PC-9 (cell line): ENCODE measurements at places on chromosomes 7 and 10.

- no peak for DNase-seq
These were observed 8.0 kb upstream of the MBL2 start for GRCh38 chr10:52780391-52781155.

DNA sequence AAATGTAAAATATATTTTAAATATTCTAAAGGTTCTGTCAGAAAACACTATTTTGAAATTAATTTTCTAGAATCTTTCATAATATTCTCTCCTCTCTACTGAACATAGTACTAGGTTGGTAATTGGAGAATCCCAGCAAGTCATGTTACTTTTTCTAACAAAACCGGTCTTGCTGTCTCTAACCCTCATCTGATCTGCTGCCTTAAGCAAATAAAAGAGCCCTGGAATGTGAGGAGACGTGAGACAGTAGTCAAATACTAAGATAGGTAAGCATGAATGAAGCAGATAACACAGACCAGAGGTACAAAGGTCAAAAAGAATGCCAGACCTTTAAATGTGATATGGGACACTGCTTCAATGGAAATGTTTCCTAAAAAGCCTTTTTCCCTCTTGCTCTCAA is 462.4 kb upstream of the NUPR2 start:
- no peak for DNase-seq

GRCh38 chr10:23968301-23968700 is 240.6 kb upstream of the KIAA1217 start:
- DNase-seq = no peak

DNA sequence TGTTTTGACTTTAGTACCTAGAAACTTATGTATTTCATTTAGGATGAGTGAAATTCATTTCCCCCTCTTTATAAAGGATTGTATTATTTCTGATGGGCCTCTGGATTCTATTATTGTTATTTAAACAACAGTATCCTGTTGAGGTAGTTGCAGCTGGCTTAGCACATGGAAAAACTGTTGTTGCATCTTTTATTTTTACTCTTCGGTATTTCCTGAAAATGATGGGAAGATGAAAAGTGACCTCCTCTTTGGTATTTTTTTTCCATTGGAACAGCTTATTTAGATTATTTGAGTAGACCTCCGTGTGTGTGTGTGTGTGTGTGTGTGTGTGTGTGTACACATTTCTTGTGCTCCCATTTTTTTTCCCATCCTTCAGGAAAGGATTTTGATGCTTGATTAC is 129.8 kb downstream of the PRKG1 start:
- DNase-seq = no peak

DNA sequence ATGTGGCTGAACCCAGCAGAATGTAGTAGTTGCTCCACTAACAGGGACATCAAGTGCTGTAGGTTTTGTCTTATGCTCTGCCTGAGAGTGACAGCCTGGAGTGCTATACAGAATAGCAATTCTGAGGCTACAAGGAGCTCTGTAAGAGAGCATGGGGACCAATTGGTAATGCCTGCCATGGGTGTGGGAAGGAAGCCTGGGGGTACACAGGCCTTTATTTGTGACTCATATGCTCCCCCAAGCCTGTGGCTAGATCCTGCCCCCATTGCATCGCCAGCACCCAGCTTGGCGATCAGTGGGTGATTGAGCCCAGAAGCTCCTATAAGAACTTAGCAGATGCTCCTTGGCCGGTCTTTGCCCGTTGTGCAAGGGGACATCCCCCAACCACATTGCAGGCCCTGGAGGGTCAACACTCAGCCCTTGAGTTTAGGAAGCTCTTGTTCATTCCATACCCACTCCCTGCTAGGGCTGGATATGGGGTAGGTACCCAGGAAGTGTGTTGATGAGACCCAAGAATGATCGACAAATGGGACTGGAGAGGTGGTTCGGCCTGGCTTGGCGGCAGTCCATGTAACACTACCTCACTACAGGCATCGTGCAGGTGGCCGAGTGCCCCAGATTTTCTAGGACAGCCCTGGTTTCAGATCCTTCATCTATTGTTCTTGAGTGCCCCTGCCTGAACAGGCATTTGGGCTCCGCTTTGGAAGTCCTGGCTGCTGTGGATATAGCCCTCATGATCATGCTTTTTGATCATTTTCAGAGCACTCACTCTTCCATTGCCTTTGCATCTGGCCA is 37.7 kb downstream of the ZMIZ1 start:
- no peak for DNase-seq

DNA sequence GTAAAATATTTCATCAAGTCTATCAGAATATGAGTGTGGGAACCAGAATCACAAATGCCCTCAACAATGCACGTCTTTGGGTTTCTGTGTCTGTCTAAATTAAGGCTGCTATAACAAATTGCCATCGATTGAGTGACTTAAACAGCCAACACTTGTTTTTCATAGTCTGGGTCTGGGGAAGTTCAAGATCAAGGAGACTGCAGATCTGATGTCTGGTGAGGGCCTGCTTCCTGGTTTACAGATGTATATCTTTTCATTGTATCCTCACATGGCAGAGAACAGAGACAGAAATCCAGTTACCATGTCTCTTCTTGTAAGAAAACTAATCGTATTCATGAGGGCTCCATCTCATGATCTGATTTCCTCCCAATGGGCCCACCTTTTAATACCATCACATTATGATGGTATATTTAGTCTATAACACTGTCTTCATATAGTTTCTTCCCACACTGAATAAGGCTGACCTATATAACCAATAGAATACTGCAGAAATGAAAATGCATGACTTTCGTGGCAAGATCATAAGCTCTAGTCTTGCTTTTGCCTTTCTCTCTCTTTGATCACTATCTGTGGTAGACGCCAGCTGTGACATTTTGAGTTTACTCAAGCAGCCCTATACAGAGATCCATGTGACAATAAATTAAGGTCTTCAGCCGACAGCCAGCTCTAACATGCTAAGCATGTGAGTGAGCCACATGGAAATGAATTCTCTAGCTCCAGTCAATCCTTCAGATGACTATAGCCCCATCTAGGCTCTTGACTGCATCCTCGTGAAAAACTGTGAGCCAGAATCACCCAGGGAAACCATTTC is 51.9 kb downstream of the THSD7A start:
- no peak for DNase-seq

- no peak for DNase-seq
These were observed 14.9 kb upstream of the CPVL start for GRCh38 chr7:29161231-29161630.

DNA sequence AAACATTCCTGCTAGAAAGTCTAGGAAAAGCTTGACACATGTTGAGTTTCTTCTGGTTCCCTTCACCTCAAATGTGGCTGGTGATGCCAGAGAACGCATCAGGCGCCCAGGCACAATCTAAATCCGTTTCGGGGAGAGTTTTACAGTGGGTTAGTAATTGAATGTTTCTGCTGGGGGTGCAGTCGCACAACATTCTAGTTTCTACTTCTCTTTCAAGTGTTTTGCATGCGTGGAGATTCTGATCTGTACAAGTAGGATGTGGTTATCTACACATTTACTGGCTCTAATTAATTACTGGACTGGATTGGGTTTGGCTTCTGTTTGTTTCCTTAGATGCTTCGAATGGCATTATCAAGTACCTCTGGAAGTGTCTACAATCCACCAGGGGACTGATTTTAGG is 173.8 kb downstream of the TMEM26 start:
- DNase-seq = no peak

- DNase-seq = no peak
These were observed 367.3 kb downstream of the CXCL12 start for GRCh38 chr10:44017483-44018145.

DNA sequence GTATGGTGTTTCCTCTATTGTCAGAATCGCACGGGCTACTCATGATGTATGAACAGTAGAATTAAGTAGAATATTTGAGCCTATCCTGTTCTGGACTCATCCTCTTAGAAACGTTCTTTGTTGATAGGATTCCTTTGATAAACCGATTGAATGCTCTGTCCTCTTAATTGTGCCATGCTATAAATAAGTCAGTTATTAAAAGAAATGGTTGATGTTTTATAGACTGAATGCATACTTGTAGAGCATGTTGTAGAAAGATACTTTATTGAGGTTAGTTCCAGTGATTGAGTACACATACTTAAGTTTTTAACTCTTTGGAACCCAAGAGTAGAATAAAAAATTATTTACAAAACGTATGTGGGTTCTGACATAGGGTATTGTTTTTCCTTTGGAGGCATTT is 54.9 kb upstream of the HBP1 start:
- no peak for DNase-seq
